Stimulated activated CD8-positive, alpha-beta memory T cell treated with anti-CD3 and anti-CD28 coated beads, Interleukin-4, amount 100 ng/mL, for 1 hour (primary cell): ENCODE measurements at places on chromosomes 6 and 20.

DNA sequence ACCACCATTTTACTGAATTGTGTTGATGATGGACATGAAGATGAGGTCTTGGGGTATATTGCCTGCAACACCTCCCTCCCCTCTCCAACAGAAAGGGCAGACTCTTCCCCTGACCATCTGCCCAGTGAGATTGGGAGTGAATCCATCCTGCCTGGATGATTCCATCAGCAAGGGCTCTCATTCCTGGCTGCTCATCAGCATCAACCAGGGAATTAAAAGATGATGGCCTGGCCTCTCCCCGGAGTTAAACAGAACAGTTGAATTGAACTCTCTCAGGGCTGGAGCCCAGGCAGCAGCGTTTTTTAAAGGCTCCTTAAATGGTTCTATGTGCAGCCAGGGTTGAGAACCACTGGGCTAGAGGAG lies 14.6 kb upstream of the MRPS18A start:
- DNase-seq, result no peak

DNA sequence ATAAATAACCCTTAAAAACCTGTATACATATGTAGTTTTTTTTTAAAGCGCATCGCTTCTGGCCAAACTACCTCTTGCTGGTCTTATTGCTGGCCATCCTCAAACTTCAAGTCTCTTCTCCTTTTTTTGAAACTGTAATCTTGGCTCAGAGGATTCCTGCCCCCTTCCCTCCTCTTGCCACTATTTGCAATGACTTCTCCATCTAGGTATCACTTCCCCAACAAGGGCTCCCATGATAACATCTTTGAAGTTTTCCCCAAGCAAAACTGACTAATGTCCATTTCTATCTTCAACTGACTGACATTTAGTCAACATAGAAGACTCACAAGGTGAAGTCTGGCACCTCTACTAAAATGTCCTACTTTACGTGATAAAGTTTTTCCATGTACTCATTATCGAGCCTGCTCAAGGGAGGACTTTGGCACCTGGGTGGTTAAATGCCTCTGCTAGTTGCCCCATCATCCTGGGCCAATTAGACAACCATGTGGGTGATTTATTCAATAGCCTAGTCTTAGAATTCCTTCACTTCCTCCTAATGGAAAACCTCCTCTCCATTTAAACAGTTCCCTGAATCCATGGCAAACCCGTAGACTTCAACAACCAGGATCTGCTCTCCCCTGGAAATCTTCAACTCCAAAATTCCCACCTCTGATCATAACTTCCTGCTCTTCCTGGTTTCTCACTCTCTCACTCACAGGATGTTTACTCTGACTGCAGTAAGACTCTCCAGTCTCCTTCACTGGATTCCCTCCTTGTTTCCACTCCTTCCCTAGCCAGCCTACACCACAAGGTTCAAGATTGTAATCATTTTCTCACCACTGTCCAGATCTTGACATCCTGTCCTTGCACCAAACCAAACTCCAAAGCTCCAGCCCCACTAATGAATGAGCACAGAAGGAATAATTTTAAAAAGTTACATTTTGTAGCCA lies 9.4 kb upstream of the PLAGL1 start:
- DNase-seq, result no peak

GRCh38 chr20:23145281-23145700 lies 59.2 kb upstream of the CD93 start:
- no peak for DNase-seq

DNA sequence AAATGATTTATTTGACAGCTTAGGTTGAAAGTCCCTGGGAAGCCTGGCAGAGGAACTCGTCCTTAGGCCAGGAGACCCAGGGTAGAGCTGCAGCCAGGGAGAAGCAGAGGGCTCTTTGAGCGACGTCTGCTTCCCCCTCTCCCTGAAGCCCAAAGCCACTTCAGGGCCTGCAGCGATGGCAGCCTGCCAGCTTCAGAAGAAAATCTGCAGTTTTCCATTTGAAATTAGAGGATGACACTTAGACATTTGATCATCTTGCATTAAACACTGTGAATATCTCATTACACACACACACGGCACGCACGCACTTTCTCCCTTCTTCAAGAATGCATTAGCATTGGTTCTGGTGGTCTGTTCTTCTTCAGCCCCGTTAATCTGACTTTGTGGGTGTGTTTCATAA lies 96.5 kb downstream of the PLEKHG1 start:
- no peak for DNase-seq

GRCh38 chr6:79135973-79136470 lies 58.0 kb upstream of the PHIP start:
- DNase-seq, result no peak

- DNase-seq, result no peak
Measured at GRCh38 chr20:41340327-41341055, at the start of gene LPIN3. Gene LPIN3, plus strand, starts transcription at chr20:41340821. Its CDS starts 4,983 bp downstream, at chr20:41345804.

DNA sequence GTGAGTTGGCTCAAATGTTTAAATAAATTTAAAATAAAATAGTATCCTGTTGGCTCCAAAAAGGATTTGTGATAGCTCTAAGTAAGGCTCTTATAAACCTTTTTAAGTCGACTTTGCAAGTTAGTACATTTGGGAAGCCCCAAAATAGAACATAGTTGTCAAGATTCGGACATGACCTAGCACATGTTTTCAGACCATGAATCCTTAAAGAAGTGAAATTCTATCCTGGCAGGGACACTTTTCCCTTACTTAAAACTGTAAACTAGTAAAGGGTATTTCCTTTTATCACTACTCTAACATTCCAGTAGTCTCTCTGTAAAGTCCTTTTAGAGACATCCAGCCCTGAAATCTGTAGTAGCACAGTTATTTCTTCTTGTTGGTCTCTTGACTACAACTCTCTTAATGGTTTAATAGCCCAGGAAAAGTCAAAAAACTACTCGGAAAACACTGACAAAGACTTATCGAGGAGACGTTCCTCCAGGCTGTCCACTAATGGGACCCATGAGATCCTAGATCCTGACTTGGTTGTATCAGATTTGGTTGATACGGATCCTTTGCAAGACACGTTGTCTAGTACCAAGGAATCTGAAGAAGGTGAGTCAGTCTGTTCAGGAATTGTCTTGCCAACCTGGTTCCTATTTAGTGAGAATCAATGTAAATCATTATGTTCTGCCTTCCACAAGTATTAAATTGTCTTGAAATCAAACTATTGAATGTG lies 83.6 kb downstream of the SCAND1 start:
- no peak for DNase-seq

GRCh38 chr6:93307505-93308409 lies 111.6 kb downstream of the EPHA7 start:
- DNase-seq, result no peak

DNA sequence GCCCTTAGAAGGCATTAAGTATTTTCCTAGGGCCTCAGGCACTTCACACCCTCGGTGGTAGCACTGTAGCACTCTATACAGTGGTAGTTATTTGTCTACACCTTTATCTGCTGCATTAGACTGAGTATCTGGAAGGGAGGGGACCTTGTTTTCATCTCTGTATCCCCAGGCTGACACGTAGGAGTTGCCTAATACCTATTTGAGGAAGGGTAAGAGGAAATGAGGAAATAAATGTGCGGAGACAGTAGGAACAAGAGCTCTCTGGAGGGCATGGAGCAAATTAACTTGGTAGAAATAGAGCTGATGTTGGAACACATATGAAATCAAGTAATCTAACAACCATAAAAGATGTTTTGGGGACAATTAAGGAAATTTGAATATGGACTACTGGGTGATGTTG lies 3.9 kb downstream of the CNPY3 start:
- DNase-seq, result no peak
